ENCODE measurements at places on chromosomes 2 and 18.

DNA sequence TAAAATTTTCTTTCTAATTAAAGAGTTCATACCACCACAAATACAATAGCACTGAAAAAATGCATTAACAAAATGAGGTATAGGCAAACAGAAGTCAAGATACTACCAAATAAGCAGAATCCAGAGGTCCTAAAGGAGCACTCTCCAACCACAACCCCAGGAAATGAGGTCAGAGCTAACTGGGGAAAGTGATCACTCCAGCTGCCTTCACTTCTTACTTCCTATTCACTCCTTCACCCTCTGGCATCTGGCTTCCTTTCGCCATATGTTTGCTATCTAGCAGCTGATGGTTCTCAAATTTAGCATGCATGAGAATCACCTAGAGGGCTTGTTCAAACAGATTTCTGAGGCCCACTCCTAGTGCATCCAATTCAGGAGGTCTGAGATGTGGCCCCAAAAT, 212.6 kb upstream of the ACVR2A start:
- DNase-seq: no peak

GRCh38 chr2:73886357-73886756, 6.5 kb upstream of the ACTG2 start:
- no peak for DNase-seq

DNA sequence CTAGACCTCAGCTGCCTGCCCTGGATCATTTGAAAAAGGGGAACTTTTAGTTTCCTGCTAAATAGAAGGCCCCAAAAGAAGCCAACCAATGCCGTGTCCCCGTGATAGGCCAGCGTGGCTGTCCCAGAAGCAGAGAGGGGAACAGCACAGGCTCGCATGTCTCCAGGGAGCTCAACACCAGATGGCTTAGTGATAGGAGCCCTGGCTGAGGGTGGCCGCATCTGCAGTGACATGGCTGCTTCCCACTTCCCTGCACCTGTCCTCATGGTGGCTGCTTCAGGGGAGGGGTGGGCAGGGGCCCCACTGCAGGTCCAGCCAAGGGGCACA, 79.6 kb downstream of the MBP start:
- DNase-seq: no peak

GRCh38 chr2:15359716-15360531, 201.2 kb downstream of the NBAS start:
- peak; percentile 85 for DNase-seq

DNA sequence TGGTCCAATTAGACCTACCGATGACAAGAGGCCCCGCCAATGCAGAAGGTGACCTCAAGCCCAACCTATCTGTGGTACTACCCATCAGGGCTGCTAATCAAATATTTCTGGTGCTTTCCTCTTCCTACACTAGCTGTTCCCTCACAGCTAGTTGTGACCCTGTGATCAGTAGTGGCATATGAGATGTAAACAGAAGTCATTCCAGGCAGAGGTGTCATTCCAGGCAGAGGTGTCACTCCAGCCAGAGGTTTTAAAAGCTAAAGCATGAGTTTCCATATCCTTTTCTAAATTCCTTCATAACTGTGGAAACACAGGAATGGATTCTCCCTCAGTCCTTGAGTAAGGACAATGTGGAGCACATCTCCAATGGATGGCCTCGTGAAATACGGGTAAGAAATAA, 110.9 kb upstream of the DNAJC10 start:
- no peak for DNase-seq

DNA sequence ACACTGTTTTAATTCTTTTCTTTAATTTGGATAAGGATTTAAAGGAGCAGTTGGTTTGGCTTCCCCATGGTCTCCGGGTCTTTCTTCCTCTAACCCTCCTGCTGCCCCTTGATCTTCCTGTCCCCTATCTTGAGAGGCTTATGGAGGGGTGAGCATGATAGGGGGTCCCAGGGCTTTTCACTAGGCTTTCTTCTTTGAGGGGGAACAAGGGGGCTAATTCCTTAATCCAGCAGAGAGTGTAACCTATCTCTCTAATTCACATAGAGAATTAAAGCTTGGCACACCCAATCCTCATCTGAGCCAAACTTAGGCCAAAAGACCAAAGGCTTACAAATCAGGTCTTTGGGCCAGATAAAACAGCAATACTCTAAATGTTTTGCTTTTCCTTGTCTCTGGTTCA, 21.5 kb upstream of the C2orf66 start:
- no peak for DNase-seq

GRCh38 chr2:37846207-37846606, 78.9 kb upstream of the RMDN2 start:
- DNase-seq: no peak

GRCh38 chr2:133717497-133717896, 149.2 kb upstream of the NCKAP5 start:
- peak; percentile 26 for DNase-seq
